ENCODE measurements at places on chromosomes 1 and 21.

DNA sequence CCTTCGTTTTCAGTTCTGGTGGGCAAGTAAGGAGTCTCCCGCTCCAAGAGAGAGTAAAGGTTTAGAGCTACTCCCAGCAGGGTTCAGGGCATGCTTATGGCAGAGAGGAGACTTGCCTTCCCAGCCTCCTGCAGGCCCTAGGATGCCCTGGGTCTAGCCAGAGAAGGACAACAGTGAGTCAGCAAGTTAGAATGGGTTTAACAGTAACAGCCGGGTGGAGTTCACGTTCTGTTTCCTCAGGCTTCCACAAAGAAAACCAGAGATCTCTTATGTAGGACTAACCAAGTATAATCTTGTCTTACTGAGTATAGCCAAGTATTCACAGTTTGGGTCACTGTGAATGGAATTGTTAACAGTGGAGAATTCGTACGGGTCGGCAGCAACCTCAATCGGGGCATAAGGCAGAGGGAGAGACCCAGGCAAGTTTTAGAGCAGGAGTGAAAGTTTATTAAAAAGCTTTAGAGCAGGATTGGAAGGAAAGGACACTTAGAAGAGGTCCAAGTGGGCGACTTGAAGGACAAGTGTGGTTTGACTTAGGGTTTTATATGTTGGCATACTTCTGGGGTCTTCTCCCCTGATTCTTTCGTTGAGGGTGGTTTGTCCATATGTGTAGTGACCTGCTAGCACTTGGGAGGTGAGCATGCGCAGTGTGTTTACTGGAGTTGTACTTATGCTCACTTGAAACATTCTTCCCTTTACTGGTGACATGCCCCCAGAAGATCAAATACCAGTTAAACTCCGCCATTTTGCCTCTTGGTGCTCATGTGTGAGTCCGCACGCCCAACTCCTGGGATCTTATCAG lies 4.5 kb downstream of the OVAAL start:
- DNase-seq, result no peak

GRCh38 chr1:204437796-204438570 lies 26.4 kb upstream of the PPP1R15B start:
- DNase-seq, result no peak

DNA sequence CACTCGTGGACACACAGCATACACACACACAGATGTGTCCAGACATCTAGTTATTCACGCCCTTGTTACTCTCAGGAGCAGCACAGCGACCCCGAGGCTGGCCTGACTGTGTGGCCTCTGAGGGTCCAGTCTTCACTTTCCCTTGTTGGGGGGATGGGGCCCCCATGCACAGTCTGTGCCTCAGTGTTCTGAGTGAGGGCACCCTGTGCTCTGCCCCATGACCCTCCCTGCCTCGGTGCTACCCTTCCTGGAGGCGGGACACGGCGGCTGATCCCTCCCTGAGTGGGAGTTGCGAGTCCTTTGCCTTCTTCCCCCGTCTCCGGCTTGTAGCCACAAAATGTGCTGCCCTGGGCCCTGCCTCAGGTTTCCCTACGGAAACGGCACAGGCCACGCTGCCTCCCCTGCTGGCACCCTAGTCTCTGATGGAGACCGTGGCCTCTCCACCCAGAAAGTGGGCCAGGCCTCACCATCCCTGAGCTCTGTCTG lies 8.6 kb downstream of the CSTB start:
- DNase-seq, result no peak

DNA sequence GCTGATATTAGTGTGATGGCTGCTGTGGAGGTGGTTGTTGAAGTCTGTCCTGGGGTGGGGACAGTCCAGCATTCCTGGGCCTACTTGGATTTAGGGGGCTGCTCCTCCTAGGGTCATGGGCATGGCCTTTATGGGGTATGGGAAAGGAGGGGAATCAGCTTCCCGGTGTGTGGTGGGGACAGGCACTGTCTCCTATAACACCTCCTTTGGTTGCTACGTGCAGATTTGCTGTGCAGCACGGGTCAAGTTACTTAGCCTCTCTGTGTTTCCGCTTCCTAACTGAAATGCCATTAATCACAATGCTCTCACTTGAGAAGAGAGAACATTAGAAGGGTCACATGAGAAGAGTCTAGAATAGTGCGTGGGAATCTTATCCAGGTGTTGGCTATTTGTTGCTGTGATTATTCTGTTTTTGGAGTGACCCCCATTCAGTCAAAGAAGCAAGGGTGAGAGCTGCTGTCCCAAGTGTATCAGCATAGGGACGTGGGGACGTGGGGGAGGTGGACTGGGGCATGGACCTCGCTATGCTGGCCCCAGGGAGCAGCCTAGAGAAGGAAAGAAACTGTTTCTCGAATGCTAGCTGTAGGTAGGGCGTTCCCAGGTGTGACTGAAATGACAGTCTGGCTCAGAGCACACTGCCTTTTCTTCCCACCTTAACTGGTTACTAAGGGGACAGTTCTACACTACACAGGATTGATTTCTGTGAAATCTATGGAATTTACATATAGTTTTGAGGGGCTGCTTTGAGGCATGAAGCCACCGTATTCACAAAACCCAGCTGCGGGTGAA lies 19.9 kb downstream of the SOX13 start:
- no peak for DNase-seq

All from muscle of back (tissue), 13 donors.